ENCODE measurements at places on chromosomes 3 and 15.

DNA sequence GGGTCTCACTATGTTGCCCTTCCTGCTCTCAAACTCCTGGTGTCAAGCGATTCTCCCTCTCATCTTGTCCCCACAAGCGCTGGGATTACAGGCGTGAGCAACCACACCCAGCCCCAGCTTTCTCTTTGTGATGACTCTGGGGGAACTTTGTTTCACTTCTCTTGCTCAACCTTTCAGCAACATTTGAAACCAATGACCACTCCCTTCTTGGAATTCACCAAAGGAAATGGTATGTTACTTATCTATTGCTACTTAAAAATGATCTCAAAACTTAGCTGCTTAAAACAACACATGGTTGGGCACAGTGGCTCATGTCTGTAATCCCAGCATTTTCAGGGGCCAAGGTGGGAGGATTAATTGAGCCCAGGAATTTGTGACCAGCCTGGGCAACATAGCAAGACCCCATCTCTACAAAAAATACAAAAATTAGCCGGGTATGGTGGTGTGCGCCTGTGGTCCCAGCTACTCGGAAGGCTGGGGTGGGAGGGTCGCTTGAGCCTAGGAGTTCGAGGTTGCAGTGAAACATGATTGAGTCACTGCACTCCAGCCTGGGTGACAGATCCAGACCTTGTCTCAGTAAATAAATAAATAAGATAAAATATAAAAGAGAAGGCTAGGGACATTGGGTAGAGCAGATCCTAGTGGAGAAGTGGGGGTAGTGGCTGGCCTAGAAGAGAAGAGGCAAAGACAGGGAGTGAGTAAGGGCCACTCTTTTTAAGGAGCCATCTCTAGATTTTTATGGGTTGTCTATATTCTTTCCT lies 10.3 kb upstream of the COPG1 start:
- DNase-seq: no peak

DNA sequence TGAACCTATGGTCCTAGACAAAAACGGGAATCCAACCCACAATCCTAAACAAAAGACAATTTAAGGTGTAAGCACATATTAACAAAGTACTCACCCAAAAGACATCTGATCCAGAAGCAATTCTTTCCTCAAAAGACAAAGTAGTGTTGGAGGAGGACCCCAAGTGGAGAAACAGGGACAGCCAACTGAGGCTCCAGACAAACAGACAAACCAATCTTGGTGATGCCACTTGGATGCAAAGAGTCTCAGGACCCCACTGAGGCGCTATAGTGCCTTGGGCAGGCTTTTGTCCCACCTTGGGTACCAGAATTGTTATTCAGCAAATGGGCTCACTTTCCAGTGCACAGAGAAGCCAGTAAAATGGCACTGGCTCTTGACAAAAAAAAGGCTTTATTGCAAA lies 613.8 kb downstream of the DIPK2A start:
- no peak for DNase-seq

DNA sequence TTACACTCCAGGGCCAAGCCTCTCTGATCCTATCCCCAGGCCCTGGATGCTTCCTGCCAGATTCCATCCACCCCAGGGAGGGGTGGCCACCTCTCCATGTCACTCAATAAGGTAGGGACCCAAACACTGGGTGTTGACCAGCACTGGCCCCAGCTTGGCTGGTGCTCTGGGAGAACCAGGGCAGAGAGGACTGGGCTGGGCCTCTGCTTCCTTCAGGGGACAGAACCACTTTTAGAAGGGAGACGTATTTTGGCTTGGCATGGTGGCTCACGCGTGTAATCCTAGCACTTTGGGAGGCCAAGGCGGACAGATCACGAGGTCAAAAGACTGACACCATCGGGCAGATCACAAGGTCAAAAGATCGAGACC lies 4.7 kb upstream of the CPLX3 start:
- DNase-seq: no peak

GRCh38 chr3:36521007-36521379 lies 140.7 kb downstream of the STAC start:
- no peak for DNase-seq

GRCh38 chr3:43369404-43370292 lies 83.3 kb downstream of the SNRK start:
- DNase-seq: no peak

DNA sequence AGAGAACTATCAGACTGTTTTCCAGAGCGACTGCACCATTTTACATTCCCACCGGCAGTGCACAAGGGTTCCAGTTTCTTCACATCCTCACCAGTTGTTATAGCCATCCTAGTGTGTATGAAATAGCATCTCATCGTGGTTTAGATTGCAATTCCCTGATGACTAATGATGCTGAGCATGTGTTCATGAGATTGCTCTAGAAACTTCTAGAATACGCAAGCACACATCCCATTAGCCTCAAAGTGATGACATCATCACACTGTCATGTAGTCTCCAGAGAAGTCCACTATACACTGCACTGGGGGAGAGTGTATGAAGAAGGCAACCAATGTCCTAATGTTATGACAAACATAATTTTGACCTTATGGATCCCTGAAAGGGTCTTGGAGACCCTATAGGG lies 30.1 kb downstream of the FBLN2 start:
- DNase-seq: no peak

DNA sequence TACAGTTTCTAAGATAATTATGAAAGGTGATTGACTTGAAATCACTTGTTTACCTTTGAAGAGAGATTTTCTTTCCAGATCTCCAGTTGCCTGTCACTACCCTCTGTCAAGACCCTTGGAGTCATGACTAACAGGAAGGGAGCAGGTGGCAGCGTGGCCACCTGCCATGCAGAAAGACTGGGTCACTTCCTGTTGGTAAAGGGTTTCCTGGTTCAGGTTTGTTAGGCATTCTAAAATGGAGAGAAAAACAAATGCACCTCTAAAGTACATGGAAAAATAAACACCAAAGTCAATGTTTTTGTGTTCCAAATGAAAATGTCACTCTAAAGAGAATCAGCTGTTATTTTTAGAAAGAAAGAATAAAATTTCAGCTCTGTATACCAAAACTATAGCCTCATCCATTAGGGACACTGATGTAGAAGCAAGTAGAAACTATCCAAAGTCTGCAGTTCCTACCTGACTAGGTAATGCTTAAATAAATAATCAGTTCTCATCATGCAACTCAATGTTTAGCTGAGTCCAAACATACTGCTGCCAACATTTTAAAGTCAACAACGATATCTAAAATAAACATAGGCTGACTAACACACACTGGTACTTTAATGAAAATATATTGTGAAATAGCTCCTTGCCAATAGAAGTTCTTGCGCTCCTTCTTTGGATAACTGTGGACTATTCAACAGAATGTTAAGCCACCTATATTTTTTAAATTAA lies 23.9 kb upstream of the TM4SF1 start:
- DNase-seq: no peak

DNA sequence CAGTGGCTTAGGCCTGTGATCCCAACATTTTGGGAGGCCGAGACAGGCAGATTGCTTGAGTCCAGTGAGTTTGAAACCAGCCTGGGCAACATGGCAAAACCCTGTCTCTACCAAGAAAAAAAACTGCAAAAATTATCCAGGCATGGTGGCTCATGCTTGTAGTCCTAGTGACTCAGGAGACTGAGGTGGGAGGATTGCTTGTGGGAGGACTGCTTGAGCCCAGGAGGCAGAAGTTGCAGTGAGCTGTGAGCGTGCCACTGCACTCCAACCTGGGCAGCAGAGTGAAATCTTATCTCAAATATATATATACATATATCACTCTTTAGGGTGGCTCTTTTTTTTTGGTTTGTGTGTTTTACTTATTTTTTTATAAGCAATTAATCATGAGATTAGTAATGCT lies 83.7 kb upstream of the WDR72 start:
- no peak for DNase-seq

- no peak for DNase-seq
These were observed 3.1 kb downstream of the ANXA2 start for GRCh38 chr15:60394689-60395097.

Data from T-helper 2 cell (primary cell).